ENCODE measurements at places on chromosomes 5 and 9.
A peak's percentile ranks its signal among the peaks of the same experiment; 100 is the strongest.

GRCh38 chr5:125695996-125696655, 727.1 kb upstream of the GRAMD2B start:
- DNase-seq = peak; percentile 25

GRCh38 chr5:10533226-10533625, 30.6 kb upstream of the ANKRD33B start:
- DNase-seq = no peak

GRCh38 chr5:12837592-12837991, 933.3 kb upstream of the CTNND2 start:
- no peak for DNase-seq

- DNase-seq = no peak
These were observed 24.4 kb downstream of the CAMK4 start for GRCh38 chr5:111248571-111248970.

- DNase-seq = peak; percentile 74
These were observed 841 bp downstream of the RAD23B start for GRCh38 chr9:107283623-107284616.

GRCh38 chr5:58363461-58364249, 96.2 kb downstream of the PLK2 start:
- no peak for DNase-seq

GRCh38 chr5:82657033-82657699, 379.0 kb upstream of the RPS23 start:
- no peak for DNase-seq

- DNase-seq = no peak
These were observed 752.4 kb upstream of the SEMA6A start for GRCh38 chr5:117326997-117327396.

GRCh38 chr9:131227959-131228460, 48.3 kb downstream of the FAM78A start:
- no peak for DNase-seq

DNA sequence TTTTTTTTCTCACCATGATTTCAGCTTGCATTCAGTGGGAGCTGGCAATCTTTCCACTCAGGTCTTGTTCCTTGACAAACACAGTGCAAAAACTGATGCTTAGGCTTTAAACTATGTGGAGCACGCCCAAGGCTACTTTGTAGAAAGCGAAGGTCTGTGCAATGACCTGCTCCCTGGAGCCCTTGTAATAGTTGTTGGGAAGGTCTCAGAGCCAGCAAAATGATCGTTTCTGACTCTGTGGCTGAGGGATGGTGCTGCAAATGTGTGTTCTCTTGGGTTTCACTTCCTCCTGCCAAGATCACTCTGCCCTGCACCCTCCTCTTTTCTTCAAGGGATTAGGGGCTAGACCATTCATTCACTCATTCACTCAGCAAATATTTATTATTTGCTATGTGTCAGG, 249.7 kb upstream of the MAP3K1 start:
- DNase-seq = no peak

- DNase-seq = no peak
These were observed 87.4 kb downstream of the CAMSAP1 start for GRCh38 chr9:135819905-135820304.

DNA sequence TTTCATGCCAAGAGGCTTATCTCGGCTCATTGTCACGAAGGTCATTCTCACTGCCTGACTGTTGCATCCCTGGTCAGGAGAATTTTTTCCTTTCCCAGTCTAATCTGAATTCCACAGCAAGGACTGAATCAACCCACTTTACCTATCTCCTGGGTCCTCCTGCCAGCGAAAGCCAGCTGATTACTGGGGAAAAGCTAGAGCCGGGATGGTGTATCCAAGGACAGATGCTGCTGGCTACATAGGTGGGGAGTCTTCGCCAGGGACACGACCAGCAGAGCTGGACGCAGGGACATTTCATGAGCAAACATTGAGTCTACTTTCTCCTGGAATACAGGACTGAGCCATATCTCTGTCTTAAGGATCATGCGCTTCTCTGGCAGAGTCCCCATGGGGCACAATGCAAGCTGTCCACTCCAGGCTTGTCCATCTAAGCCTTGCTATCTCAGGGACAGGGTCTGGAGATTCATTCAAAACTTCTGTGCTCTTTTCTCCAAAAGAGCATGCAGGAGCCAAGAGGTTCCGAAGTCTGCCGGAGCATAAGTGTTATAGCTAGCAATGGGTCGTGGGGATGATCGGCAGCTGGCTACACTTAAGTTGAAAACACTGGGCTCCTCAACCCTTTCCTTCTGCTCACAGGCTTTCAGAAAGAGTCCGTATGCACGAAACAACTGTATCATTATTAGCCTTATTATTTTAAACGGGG, 6.5 kb upstream of the HAND1 start:
- no peak for DNase-seq

Data from IMR-90 (cell line).